ENCODE measurements at places on chromosomes 4 and X.

- DNase-seq, result no peak
Measured at GRCh38 chrX:39140581-39140980, 339.3 kb downstream of the MID1IP1 start.

DNA sequence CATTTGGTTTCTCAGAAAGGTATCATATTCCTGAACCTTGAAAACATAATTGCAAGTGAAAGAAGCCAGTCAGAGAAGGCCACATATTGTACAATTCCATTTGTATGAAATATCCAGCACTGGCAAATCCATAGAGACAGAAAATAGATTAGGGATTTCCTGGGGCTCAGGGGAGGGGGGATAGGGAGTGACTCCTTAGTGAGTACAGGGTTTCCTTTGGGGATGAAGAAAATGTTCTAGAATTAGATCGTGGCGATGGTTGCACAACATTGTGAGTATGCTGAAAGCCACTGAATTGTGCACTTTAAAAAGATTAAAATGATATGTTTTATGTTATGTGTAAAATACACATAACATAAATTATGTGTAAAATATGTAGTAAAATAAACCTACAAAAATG, 10.3 kb downstream of the XPNPEP2 start:
- no peak for DNase-seq

DNA sequence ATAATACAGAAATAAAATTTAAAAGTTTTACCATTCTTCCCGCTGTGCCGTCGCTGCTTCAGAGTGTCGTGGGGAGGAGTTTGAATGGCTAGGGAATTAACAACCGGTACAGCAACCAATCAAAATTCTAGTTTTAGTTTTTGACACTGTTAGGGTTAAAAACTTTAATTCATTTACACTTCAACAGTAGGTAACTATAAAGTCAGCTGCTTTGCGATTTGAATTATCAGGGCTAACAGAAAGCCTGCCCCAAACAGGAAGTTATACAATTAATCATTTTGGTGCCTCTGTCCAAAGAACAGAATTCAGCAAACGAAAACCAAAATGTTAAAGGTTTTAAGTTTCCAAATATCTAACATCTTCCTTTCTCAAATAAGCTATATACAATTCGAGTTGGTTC, 2.3 kb downstream of the HNRNPD start:
- no peak for DNase-seq

DNA sequence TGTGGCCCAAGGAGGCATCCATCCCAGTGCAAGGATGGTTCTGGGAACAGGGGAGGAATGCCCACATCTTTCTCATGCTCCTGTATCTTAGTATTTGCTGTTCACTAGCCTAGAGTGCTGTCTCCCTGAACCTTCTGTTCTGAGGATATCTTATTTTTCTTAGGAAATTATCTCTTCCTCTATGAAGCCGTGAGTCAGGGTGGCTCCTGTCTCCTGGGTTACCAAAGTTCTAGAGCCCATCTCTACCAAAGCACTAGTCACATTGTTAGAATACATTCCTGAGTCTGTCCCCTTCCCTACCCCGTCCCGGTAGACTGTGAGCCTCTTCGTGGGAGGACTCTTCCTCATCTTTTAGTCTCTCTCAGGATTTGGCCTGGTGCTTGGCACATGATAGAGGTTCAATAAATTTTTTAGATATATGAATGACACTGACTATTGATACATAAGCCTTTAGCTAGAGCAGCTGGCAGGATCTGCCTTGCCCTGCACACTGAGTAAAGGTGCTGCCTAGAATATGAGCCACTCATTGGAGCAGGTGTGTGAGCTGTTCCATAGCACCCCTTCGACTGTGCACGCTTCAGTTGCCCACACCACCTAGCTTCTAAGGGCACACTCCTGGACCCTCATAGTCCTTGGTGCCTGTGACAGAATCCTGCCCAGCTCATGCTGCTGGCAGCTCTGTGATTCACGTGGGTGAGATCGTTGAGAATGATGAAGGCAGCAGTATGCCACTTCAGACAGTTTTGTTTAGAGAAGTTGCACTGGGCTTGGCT, 13.3 kb downstream of the CXCR3 start:
- no peak for DNase-seq

DNA sequence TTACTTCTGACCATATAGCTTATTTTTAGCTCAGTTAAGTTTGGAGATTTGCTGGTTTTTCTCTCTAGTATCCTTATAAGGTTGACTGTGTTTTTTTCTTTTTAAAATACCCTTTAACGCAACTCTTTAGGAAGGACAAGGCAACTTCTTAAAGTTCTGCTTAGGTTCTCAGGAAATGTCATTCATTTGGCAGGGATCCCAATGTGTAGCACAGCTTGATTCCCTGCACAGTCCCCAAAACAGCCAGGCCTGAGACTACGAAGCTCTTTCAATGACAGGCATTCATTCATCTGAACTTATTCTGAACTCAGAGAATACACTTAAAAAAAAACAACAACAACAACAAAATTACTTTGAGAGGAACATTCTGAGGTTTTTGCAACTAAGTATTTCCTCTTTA, 1765.8 kb downstream of the PCDH7 start:
- no peak for DNase-seq

GRCh38 chr4:30617836-30618235, 102.3 kb upstream of the PCDH7 start:
- no peak for DNase-seq

DNA sequence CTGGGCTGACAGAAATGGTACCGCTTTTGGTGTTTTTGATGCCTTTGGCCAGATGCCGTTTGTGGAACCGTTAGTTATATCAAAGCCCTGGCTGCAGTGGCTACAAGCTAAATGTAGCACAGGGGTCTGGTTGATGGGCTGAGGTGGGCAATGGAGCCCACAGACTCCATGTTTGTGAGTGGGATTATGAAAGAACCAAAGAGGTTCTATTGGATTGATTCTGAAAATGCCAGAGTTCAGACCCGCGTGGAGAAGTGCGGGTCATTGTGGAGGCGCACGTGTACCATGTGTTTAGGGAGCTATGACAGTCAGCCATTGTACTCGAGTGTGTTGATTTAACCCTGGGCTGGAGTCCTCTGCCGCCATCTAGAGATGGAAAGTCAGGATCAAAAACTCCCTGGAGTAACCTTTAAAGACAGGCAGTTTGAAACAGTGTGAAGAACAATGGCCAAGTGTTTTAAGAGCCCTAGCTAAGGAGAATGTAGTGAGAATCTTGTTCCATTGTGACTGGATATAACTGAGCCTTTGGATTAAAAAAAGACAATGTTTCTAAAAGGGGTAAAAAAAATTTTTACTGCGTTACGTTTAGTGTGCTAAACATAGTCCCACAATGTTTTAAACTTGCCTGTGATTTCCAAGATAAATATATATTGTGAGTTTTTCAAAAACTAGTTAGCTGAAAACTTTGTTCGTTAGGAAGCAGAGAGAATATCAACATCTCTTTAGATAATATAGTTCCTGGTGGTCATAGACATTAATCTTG, 12.7 kb downstream of the ART3 start:
- DNase-seq, result peak; percentile 51

DNA sequence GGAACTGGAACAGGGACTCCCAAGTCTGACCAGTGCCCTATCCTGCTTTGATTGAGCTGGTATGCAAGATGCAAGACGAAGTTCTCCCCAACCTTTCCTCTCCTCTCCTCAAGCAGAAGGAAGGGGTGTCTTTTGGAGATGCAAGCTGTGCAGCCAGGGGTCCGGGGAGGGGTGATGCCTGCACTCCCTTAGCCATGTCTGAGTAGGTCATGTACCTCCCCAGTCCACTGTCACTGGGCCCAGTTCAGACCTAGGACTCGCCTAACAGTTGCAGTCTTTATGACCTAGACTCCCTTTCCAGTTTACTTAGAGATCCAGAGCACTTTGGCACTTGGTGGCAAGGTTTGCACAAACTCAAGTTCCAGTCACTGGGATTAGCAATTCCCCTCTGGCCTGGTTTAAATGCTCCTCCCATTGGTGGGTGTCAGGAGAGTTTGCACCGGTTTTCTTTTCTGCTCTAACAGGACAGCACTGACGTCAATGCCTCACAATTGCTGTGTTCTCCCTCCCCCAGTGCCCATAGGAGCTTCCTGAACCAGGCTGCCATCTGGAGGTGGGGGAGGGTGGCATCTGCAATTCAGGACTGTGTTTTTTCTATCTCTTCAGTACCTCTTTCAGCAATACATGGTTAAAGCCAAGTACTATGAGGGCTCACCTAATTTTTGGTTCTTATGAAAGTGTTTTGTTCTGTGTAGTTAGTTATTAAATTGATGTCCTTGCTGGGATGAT, 782.2 kb downstream of the ARAP2 start:
- no peak for DNase-seq

Measured in hypothalamus (tissue), 51 donors.